NCI-H2081 treated with DMSO at 0.1 percent for 48 hours (cell line): ENCODE measurements at places on chromosomes 16 and 17.

GRCh38 chr16:74726716-74727115 is 26.1 kb upstream of the MLKL start:
- DNase-seq = no peak

- DNase-seq = no peak
Observed at GRCh38 chr16:85983064-85983463, 84.1 kb downstream of the IRF8 start.

GRCh38 chr16:76532188-76532973 is 255.2 kb downstream of the CNTNAP4 start:
- no peak for DNase-seq

DNA sequence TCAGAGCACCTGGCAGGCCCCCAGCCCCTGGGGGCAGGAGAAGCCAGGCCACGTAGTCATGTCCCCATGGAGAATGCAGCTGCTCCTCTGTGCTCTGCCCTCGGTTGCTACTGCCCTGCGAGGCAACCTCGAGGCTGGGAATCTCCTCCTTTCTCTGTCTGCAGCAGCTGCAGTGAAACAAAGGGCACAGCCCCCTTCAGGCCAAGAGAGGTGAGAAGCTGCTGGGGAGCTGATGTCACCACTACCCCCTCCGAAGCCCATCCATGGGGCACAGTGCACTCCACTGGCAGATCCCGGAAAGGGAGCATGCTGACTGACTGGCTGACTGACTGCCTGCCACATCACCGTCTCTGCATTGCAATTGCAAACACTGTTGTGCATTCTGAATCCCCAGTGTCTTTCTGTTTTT is 103.7 kb downstream of the GRIN2A start:
- no peak for DNase-seq

DNA sequence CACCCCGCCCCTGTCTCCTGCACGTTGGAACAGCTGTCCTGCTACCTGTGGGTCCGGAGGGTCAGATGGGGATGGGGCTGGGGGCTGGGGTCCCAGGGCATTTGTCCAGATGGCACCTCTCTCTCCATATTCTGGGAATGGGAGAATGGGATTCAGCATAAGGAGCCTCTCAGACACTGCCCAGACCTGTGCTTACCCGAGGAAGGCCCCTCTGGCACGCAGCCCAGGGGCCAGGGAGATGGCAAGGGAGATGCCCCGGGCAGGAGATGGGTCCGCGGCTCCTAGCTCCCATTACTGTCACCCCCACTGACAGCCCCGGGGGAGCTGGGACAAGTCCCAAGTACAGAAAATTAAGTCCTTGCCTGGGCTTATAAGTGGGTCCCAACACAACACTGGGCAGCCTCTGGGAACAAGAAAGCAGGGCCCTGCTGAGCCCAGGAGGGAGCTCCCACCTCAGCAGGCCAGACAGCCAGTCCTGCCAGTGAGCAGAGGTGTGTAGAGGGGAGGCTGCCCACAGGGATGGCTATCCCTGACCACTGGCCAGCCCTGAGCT is 1.8 kb downstream of the VASN start:
- DNase-seq = no peak

DNA sequence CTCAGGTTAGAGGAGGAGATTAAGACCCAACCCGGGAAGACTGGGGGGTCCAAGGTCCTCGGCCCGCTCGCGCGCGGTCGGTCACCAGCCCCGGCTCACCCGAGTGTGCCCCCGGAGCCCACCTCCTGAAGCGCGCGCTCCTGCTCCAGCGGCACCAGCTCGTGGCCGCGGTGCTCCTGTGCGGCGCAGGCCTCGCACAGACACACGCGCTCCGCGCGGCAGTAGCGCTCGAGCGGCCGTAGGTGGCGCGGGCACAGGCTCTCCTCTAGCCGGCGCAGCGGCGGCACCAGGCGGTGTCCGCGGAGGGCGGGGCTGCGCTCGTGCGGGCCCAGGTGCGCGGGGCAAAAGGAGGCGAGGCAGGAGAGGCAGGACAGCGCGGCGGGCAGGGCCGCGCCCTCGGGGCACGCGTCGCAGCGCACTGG is 618 bp downstream of the TRIM47 start:
- DNase-seq = no peak

- no peak for DNase-seq
Observed at GRCh38 chr16:14347706-14348105, 276.6 kb downstream of the MRTFB start.

DNA sequence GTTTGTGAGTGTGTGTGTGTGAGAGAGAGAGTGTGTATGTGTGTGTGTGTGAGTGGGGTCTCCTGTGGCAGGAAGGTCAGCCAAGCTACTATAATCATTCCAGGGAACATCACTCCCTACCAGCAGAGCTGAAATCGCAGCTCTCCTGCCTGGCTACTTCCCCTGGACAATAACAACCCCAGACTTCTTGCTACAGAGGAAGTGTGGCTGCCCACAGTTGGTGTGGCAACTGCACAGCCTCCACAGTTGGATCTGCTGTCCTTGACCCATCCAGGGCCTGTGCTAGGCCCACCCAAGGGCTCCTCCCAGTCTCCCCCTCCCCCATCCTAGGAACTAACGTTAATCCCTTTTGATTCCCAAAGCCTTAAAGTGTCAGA is 1.5 kb downstream of the SLC13A5 start:
- no peak for DNase-seq

DNA sequence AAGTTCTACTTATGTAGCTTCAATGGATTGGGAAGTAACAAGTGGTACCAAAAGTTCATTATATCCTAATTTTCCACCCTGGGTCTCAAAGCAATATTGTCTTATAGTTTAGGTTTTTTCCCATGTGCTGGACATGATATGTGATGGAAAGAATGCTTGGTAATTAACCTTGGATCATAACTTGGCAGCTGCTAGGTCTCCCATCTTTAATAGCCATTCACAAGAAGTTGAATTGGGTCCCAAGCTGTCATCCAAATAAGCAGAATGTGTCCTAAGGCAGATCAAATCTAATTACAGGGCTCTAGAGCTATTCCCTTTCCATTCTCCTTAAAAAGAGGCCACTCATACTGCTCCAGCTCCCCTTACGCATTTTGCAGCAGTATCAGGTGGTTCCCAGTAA is 44.7 kb upstream of the KCNJ16 start:
- DNase-seq = no peak

DNA sequence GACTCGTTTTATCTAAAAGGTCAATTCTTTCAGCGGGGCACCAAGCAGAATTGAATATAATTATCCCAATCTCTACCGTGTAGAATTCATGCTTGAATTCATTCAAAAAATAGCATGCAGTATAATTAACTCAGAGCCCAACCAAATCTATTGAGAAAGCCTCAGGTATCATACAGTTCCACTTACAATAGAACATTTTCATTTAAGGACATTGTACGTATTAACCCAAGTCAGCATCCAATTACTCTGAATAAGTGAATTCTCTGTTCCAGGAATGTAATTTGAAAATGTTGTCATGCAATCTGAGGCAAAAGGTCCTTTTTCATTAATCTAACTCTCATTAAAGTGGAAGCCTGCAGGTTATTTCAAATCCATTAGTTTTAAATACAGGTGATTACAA is 78.5 kb downstream of the SALL1 start:
- no peak for DNase-seq

DNA sequence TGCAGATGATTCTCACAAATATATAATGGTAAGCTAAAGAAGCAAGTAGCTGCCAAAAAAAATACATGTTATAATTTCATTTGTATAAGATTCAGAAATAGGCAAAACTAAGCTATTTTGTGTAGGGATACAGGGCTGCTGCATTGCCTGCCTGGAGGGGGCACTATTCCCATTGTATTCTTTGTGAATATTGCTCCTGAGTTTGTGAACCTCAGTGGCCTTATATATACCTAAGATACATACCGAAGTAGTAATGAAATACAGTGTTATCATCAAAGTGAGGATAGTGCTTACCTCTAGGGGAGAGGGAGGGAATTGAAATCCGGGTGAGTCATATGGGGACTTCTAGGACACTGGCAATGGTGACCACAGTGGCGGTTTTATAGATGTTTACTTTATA is 53.5 kb downstream of the C17orf58 start:
- no peak for DNase-seq

- no peak for DNase-seq
Observed at GRCh38 chr17:76577876-76578275, 7.8 kb downstream of the ST6GALNAC2 start.

- DNase-seq = no peak
Observed at GRCh38 chr16:15949210-15950160, at the start of gene ABCC1. ABCC1 (plus strand) TSS chr16:15949616; CDS start chr16:15949752, 136 bp downstream.

- DNase-seq = no peak
Observed at GRCh38 chr17:28331891-28332420, 3.3 kb downstream of the IFT20 start.

DNA sequence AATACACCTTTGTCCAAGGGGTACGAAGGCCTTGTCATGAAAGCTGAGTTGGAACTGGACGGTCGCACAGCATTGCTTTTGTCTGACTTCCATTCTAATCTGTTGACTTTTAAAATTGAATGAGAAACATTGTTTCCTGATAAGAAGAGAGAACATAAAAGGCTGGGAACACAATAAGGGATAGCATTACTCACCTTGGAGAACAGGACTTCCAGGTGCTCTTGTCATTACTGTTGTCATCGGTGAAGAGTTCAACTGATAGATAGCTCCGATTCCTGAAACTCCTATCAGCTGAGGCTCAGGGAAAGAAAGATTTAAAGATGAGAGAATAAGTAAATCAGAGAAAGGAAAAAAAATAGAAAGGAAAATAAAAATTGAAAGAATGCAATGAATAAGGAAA is 351.1 kb downstream of the KCNJ2 start:
- DNase-seq = no peak

DNA sequence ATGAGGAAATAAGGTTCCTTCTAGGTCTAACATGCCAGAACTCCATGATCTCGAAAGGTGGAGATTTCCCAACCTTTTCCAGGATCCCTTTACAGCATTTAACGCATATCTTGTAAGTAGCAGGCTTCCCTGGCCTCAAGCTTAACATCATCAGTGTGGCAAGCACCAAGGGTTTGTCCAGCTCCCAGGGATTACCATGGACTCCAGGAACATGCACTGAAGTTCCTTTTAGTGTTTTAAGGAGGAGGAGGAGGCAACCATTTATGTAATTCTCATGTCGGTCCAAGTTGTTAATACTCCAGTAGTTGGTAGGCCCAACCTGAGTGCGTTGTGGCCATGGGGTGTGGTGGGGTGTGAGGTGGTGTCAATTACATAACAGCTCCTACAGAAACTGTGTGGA is 11.8 kb upstream of the SKAP1 start:
- no peak for DNase-seq

GRCh38 chr17:78939615-78940014 is 14.4 kb upstream of the TIMP2 start:
- no peak for DNase-seq

GRCh38 chr17:2158396-2158780 is 103.5 kb downstream of the HIC1 start:
- no peak for DNase-seq

- no peak for DNase-seq
Observed at GRCh38 chr16:67006930-67007658, 18.7 kb downstream of the CES4A start.

DNA sequence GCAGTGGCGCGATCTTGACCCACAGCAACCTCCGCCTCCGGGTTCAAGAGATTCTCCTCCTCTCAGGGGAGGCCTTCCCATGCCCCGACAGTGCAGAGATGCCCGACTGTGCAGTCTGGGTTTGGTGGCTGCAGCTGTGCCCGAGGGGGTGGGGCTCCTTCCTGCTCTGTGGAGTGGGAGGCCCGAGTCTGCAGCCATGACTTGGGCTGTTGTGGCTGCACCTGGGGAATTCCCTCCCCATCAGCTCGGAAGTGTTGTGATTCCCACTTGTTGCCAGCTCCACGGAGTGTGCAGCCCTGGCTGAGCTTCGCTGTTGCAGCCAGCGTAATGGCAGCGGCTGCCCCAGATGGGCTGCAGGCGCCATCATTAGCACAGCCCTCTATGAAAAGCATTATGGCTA is 66.4 kb upstream of the SMIM36 start:
- DNase-seq = no peak

GRCh38 chr16:29891525-29892457 is 7.6 kb downstream of the SEZ6L2 start:
- no peak for DNase-seq

- no peak for DNase-seq
Observed at GRCh38 chr16:28172336-28172735, 39.4 kb downstream of the XPO6 start.

DNA sequence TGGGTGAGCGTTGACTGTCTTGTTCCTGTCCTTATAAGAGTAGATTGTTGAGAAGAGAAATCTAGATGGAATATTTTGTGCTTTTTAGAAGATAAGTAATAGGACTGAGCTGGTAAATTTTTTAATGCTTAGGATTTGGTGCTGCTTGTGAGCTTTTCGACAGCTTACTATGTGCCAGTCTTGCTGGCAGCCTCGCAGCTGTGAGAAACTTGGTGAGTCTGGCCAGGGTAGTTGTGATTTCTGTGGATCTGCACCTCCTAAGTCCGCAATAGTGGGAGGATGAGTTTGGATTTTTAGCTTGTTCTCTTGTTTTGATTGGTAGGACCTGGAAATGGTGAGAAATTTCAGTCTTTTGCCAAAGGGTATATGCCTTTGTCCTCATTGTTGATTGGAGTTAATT is 3.6 kb downstream of the SOCS7 start:
- no peak for DNase-seq

DNA sequence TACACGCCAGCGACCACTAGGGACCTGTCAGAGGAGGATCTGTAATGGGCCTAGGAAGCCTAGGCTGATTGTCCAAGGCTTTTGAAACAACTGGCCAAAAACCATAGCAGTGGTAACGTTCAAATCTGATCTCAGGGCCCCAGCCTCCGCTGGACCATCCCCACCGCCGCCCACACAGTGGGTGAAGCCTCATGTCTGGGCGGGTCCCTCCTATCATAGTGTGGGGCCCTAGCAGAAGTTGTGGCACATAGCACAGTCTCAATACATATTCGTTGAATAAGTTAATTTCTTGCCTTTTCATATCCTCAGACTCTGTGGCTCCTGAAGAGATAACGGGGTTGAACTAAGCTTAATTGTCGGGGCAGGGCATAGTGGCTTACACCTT is 818 bp downstream of the DPH1 start:
- no peak for DNase-seq

DNA sequence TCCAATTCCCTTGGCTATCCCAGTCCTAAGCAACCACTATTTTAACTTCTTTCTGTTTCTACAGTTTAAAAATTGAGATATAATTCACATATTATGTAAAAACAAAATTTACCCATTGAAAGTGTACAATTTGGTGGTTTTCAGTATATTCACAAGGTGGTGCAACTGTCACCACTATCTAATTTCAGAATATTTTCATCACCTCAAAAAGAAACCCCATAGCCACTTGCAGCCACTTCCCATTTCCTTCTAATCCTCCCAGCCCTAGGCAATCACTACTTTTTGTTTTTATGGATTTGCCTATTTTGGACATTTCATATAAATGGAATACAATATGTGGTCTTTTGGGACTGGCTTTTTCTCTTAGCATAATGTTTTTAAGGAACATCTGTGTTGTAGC is 36.1 kb upstream of the NACA2 start:
- DNase-seq = no peak

- peak; percentile 63 for DNase-seq
Observed at GRCh38 chr16:56311208-56312027, 113.9 kb downstream of the AMFR start.
